ENCODE measurements at places on chromosomes 13 and 19.
A peak's percentile ranks its signal among the peaks of the same experiment; 100 is the strongest.

DNA sequence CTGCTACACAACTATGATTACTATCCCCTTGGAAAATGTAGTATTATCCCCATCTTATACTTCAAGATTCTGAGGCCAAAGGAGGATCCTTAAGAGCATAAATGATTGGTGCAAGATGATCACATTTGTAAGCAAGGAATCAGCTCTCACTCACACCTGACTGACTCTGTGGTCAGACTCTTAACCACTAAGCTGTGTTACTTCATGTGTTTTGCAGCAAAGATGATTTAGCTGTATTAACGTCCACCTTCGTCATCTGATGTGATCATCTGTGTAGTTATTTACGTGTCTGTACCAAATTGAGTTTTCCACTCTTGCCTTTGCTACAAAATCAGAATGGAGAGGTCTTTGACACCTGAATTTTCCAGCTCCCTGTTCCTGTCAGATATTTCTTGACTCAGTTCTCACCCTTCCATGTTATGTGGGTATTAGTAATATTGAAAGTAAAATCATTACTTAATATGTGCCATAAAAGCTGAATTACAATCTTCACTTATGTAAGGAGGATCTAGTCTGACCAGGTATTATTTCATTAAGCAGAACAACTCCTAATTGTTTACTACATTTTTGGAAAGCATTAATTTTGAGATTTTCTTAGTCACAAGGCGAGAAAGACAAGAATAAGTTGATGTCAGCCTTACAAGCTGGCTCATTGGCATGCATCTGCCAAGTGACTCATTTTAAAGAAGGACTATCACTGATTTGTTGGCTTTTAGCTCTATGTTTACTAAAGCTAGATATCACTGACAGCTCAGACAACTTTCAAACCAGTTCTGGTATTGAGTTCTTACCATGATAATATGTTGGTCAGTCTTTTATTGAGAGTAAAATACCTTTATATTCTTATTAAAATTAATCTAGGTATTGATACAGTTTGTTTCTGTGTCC is 1279.8 kb upstream of the PCDH9 start:
- DNase-seq = no peak

GRCh38 chr13:32647926-32648325 is 61.7 kb downstream of the PDS5B start:
- DNase-seq = no peak

GRCh38 chr19:50513746-50514345 is at the start of gene ASPDH:
TSS of gene ASPDH (minus strand) at chr19:50513913. CDS start at chr19:50513823, 90 bp downstream.
- DNase-seq = peak; percentile 7

- peak; percentile 10 for DNase-seq
Measured at GRCh38 chr19:43739439-43740235, 15.1 kb downstream of the SMG9 start.

DNA sequence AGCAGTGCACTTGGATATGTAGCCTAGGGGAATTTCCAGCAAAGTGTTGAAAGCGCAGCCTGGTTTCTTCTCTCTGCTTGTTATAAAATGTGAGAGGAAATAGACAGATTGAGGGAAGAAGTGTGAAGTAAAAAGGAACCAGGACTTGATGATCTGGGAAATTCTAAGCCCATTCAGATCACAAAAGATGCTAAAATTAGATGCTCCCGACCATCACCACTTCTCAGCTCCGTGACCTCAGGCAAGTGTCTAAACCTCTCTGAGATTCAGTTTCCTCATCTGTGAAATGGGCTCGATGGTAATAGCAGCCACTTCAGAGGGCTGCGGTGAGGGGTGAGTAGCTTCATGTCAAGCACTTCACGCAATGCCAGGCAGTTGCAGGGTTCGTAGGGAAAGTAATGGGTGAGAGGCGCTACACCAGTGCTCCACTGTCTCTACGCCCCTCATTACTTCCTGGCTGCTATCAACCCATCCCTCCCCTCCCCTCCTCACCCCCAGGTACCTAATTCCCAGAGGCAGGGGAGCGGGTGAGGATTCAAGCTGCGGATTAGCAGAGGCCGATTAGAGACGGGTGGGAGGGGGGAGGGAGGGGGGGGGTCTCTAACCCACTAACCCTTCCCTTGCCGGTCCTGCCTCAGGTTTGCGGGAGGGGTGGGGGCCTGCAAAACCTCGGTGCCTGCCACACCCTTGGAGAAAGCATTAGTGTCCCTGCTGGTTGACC is 9.0 kb upstream of the NFIC start:
- no peak for DNase-seq

GRCh38 chr13:84297251-84297650 is 415.0 kb upstream of the SLITRK1 start:
- DNase-seq = no peak

DNA sequence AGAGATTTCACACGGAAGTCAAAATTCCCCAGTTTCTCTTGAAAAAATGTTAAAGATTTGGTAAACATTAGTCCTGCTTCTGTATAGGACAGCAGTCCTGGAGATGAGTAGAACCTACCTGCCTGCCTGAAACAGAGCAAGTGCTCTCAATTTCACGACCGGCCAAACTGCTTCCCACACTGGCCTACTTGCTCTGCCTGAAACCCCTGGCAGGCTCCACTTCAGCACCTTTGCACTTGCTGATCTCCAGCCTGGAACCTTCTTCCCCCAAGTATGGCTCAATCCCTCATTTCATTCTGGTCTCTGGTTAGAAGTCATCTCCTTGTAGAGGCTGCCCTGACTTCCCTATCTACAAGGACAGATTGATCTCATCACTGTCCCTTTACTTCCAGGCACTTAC is 271.4 kb downstream of the DLEU7 start:
- DNase-seq = no peak

Data from OCI-M1 (cell line).